ENCODE measurements at places on chromosomes 7 and 10.

- DNase-seq = peak; percentile 48
Observed at GRCh38 chr10:44051091-44051490, 333.8 kb downstream of the CXCL12 start.

DNA sequence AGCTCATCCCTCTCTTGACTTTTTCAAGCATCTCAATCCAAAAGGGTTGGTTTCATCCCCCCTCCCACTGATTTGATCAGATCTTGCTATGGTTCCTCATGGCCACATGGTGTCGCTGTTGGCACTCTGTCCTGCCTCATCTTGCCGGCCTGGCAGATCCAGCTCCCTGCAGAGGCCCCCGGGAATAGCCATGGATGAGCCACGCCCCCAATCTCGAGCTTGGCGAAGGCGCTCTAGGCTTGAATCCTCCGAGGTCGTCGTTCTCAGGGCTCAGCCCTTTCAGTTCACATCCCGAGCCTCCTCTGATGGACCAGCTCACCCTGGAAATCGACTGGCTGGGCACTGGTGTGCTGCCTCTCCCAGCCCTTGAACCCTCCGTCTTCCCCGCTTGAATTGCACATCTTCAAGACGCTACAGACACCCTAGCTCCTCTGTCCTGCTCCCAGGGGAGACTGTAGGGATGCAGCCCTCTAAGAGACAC is 628.7 kb downstream of the TYW1 start:
- peak; percentile 90 for DNase-seq

DNA sequence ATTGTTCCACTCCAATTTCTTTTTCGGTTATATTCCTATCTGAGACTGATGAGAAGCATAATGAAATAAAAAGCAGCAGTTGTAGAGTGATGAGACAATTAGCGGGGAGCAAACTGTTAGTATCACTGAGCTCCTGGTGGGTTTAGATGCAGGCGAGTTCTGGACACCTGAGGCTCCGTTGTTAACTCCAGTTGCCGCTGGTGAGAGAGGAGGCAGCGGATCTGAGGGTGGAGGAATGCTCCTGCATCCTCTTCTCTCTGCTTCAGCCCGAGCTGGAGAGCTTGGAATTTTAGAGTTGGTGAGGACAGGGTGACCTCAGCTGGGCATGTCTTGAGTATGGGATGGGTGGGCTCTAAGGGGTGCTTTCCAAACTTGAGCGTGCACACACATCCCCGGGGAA is 31.4 kb downstream of the LRMDA start:
- no peak for DNase-seq

DNA sequence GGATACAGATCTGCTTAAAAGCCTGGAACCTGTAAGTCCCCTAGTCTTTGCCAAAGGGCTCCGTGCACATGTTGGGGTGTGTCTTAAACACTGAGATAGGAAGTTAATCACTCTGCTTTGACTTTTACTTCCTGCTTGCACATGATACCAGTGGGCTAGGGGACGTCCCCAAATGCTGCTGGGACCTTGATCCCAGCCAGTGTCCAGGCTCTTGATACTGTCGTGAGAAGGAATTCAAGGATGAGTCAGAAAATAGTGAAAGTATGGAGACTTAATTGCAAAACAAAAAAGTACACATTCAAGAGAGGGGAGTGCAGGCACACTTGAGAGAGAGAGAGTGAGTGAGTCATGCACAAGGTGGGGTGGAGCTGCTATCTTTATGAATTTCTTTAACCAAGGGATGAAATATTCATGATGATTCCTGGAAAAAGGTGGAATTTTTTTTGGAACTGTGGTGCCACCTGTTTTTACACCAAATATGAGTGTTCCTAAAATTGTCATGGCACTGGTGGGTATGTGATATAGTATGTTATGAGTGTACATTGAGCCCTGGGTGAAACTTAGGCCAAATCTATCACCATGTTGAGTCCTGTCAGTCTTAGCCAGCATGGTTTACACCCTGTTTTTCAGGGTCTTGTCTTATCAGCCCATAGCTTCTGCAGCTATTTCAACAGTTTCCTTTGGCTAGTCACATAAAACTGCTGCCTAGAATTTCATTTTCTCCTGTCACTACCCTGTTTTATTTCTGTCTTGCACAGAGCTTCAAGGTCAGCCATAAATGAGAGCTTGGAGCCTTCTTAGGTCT is 88.3 kb upstream of the CYP26C1 start:
- DNase-seq = no peak

DNA sequence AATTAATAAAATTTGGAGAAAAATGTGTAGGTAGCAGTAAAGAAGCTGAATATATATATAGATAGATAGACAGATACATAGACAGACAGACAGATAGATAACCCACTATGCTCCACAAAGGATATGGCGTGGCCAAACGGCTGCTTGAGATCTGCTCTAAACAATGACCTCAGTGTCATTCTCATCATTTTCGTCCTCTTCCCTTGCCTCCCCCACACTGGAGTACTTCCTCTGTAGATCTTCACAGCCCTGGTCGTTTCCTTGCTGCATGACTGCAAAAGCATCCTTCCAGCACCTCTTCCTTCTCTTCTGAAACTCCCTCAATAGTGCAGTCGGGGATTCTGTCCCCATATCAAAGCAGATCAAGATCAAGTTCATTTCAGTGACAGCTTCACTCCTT is 35.6 kb upstream of the ATP6V0A4 start:
- no peak for DNase-seq

GRCh38 chr7:47435889-47436312 is 146.0 kb downstream of the TNS3 start:
- peak; percentile 55 for DNase-seq

GRCh38 chr7:47952224-47952623 is 4.0 kb upstream of the PKD1L1 start:
- no peak for DNase-seq

- no peak for DNase-seq
Observed at GRCh38 chr7:142801601-142802295, 31.0 kb downstream of the PRSS2 start.

GRCh38 chr7:22712999-22713398 is 14.0 kb upstream of the IL6 start:
- no peak for DNase-seq

DNA sequence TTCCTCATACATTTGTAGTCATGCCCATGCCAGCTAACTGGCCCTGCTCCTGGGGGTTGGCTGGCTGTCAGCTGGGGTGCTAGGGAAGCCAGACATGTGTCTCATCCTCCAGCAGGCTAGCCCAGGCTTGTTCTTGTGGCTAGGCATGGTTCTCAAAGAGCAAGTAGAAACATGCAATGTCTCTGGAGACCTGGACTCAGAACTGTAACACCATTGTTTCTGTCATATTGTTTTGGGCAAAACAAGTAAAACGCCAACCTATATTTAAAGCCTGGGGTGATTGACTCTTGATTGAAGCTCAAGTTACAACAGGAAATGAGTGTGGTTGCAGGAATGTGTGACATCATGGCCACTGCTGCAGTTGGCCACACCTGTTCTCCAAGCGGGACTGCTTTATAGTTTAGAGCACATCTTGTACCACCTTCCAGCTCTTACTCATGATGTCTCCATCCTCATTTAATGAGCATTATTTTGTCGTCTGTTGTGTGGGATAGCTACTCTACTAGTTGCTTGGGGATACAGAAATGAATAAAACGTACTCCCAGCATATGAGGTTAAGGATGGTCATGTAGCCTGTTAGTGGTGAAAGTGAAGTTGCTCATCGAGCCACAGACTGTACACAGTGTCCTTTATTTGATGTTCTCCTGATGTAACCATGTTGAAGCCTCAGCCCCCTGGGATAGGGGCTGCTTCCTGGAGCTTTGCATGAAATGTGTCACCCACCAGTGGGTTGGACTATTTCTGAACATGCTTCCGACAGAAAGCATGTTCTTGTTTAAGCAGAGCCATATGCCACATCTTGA is 168.4 kb downstream of the SORCS3 start:
- no peak for DNase-seq

DNA sequence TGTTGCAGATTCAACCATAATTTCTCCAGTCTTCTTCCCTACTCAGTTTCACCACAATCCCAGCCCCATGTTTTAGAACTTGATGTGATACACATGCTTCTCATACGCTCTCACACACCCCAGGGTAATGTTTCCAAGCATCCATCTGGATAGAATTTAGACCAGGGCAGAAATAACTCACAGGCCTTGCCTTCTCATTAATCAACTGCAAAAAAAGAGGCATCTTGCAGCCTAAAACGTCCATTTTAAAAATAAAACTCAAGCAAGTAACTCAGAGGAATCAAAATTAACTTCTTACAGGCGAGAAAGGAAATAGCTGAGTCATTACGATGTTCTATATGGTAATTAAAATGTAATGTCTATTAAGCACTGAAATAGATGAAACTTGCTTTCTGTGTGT is 127.2 kb upstream of the RSU1 start:
- no peak for DNase-seq

- DNase-seq = no peak
Observed at GRCh38 chr7:159253657-159254056, 109.0 kb upstream of the VIPR2 start.

DNA sequence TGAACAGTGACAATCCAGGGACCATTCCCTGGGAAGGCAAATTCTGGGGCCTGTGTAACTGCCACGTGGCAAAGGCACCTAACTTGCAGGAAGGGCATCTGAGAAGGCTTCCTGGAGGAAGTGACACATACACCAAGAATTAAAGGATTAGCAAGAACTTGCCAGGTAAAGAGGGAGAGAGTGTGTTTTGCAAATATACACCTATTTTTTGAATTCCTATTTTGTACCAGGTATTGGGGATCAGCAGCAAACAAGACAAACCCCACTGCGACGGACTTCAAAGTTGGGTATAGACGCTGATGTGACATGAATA is 206.5 kb upstream of the ZMIZ1 start:
- DNase-seq = no peak

- no peak for DNase-seq
Observed at GRCh38 chr10:87734987-87735827, 75.5 kb downstream of the PAPSS2 start.

DNA sequence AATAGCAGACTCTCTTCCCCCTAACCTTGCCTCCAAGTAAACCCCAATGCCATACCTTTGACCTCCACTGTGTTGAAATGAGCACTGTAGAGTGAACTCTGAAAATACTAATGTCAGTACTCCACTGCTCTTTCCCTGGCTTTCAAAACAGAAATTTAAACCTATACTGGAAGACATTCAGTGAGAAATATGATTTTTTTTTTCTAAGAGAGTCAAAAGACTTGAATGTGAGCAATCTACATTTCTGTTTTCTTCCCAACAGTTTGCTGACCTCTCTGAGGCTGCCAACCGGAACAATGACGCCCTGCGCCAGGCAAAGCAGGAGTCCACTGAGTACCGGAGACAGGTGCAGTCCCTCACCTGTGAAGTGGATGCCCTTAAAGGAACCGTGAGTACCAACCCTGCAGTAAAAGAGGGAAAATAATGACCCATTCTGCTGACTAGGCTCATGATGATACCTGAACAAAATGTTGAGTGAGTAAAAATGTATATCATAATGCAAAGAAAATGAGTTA is 6.4 kb downstream of the VIM start:
- DNase-seq = no peak

DNA sequence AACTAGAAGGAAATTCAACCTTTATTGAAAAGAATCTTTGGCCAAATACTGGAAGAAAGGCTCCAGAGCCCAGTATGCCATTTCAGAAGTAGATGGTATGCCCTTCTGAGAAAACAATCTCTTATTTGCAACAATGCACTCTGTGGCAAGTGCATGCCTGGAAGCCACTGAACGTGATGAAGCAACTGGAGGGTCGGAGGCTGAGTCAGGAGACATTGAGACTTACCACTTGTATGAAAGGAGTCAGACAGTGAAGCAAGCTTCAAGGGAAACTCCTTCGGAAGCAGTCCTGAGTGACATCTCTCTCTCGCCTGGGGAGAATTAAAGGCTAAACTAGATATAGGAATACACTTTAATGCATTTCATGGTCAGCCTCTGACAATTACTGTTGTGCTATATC is 353.7 kb downstream of the NRG3 start:
- DNase-seq = no peak

- no peak for DNase-seq
Observed at GRCh38 chr7:10662491-10662890, 311.2 kb upstream of the PHF14 start.

GRCh38 chr10:86964847-86965190 is 3.5 kb upstream of the ADIRF start:
- no peak for DNase-seq

- peak; percentile 97 for DNase-seq
Observed at GRCh38 chr7:46603780-46604179, 682.7 kb upstream of the IGFBP3 start.

DNA sequence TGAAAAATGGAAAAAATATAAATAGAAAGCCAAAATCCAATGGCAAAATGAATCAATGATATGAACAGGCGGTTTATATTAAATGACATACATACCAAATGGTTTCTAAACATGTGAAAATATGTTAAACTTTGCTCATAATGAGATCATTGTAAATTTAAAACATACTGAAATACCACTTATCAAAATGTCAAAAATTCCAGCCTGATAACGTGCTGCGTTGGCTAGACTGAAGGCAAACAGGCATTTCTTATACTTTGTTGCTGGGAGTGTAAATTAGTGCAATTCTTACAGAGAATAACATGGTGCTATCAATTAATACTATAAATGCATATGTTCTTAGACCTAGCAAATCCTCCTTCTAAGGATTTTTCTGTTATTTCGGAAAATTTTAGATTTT is 225.8 kb upstream of the FAM3C start:
- no peak for DNase-seq

GRCh38 chr7:116265881-116266280 is 55.5 kb downstream of the TES start:
- no peak for DNase-seq

GRCh38 chr7:17487343-17487742 is 188.9 kb downstream of the AHR start:
- no peak for DNase-seq

DNA sequence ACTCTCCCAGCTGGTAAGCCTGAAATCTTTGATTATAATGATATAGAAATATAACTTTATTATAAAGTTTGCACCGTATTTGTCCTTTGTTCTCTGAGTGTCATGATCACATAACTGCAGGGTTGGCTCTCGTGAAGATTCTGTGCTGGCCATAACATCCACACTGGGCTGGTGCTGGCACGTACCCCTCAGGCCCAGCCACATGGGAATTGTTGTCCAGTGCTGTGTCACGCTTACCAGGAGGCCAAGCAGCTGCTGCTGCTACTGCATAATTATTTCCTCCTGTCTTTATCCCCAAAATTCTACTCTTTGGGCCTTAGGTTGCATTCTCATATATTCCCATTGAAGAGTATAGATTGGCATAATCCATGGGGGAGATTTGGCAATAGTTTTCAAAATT is 20.8 kb upstream of the UCN3 start:
- DNase-seq = no peak

DNA sequence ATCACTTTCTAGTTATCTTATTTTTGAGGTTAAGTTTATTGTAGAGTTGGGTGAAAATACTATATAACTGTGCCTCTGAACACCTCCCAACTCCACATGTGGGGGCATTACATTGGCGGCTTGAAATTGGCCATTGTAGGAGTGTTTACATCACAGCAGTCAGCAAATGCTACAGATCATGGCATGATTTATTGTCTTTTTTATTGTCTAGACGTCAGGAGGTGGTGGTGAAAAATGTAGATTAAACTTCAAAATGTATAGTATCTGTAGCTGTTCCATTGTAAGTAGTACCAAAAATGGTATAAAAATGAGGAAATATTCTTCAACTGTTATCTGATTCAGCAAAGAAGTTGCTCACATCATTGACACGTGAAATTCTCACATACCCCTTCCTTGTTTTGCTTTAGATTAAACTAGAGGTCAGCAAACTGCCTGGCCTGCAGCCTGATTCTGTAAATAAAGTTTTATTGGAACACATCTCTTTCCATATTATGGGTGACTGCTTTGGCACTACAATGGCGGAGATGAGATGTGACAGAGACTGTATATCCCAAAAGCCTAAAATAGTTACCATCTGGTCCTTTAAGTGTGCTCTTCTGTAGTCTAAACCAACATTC is 35.0 kb downstream of the TAF3 start:
- no peak for DNase-seq
